ENCODE measurements at places on chromosomes 4 and X.

DNA sequence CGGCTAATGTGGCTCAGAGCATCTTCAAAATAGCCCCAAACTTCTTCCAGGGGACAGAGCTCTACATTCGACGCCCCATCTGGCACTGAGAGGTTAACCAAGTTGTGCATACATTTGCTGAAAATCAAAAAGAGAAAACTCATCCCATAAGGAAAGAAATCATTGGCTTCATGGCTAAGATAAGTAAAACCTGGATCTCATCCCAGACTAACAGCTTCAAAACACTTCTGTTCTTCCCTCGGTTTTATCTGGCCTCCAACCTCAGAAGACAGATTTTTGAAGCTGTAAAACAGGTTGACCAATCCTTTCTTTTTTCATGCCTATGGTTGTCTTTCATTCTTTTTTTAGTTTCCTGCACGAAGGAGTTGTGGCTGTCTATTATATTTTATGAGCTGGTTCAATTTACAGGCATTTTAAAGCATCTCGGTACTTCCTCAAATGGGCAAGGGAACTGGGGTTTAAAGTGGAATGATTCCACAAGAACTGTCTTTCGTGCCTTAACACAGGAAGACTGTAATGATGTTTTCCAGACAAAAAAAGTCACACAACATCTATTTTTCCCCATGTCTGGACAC, 107.6 kb downstream of the DLG3 start:
- no peak for DNase-seq

DNA sequence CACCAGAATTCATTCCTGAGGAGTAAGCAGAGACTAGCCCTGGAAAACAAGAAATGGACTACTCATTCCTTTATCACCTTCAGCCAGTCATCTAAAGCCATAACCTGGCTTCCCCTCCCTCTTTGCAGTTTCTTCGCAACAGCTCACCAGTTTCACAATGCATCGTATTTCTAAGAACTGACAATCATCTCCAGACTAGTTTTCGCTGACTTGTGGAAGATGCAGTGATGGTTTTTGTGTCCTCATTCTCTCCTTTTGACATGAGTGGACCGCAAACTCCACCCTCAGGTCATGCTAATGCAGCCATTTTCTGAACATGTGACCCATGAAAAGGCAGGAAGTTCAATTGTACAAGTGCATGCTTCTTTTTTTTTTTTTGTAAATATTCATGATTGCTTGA, 1203.5 kb downstream of the PCDH7 start:
- no peak for DNase-seq

GRCh38 chr4:15668566-15669435, 12.8 kb upstream of the FAM200B start:
- no peak for DNase-seq

DNA sequence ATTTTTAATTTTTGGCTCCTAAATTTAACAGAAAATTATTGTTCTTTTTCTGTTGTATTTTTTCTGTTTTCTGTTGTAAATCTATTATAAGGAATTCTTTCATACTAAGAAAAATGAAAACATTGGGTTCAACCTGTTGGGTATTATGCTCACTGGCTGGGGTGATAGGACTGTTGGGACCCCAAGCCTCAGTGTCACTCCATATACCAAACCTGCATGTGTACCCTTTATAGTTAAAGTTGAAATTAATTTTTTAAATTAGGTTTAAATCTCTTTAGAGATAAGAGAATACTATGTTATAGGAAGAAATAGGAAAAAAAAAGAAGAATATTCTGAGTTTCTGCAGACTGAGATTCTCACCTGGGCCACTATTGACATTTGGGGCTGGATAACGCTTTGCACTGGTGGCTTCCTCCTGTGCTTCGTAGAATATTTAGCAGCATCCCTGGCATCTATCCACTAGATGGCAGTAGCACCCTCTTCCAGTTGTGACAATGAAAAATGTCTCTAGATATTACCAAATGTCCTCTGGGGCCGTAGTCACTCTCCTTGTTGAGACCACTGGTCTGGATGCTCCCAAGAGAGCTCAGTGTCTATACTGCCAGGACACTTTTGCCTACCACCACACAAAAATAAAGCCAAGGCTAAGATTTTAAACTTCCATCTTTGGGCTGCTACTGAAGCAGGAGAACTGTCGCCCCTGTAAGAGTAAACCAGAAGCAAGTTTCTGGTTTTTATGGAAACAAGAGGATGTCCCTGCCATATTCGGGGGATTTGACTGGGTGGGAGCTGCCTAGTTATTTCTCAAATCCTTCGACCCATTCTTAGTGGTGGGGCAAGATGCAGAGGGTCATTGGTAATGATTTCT, 22.4 kb upstream of the CLTRN start:
- peak; percentile 71 for DNase-seq

DNA sequence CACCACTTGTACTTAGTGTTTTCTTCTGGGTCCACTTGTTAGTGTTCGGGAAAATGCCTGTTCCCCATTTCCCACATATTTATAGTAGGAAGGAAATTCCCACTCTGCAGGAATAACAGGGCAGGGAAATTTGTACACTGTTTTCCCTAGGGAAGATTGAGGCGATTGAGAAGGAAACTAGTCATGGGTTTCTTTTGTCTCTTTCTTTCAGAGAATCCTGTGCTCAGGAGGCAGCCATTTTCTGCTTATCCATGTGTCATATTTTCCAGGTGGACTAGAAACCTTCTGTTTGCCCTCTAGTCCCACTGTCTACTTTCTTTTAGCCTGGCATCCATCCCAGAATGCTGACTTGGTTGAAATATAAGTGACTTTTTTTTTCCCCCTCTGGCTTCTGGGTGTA, 299.1 kb upstream of the ANKRD50 start:
- no peak for DNase-seq

DNA sequence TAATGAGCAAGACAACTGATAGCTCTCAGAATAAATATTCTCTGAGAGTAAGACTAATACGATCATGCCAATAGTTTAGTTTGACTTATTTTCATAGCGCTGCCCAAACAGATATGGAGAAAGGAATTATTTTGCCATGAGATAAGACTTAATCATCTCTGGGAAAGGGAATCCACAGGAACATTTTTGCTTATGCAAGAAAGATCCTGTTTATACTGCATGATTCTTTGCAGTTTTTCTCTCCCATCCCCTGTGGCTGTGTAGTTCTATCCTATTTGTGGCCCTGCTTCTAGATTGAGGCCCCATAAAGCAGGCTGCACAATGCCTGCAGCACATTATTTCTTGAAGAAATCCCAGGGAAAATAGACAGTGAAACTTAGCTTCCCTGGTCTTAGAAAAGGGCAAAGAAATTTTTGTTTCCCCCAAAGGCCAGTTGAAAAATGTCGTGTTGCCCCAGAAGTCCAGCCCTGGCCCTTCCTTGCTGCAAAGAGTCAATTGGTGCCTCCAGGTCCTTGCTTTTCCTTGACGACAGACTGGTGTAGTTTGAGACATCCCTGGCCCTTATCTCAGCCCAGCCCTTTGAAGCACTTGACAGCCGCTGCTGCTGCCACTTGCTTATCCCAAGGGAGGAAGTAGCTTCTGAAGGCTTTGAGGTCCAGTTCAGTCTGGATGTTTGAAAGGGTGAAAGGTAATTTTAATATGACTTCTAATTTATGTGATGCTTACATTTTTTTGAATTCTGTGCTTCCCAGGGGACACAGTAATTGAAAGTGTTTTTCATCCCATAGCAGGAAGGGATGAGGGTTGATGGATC, 45.0 kb upstream of the SH3RF1 start:
- no peak for DNase-seq

GRCh38 chr4:174592985-174593335, 70.7 kb upstream of the HPGD start:
- DNase-seq: no peak

GRCh38 chr4:1901127-1901526, 29.9 kb downstream of the NSD2 start:
- DNase-seq: no peak

DNA sequence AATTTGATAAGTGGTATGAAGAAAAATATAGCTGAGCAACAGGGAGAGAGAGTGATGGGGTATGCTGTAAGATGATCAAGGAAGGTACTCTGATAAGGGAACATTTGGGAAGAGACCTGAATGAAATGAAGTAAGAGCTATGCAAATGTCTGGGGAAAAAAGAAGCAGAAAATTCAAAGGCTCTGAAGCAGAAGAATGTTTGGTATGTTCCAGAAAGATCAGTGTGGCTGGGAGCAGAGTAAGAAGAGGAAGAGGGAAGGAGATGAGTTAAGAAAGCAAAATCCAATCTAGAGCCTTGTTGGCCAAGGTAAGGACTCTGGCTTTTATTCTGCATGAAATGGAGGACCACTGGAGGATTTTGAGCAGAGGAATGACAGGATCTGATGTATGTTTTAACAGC, 90.0 kb downstream of the AWAT2 start:
- DNase-seq: no peak

DNA sequence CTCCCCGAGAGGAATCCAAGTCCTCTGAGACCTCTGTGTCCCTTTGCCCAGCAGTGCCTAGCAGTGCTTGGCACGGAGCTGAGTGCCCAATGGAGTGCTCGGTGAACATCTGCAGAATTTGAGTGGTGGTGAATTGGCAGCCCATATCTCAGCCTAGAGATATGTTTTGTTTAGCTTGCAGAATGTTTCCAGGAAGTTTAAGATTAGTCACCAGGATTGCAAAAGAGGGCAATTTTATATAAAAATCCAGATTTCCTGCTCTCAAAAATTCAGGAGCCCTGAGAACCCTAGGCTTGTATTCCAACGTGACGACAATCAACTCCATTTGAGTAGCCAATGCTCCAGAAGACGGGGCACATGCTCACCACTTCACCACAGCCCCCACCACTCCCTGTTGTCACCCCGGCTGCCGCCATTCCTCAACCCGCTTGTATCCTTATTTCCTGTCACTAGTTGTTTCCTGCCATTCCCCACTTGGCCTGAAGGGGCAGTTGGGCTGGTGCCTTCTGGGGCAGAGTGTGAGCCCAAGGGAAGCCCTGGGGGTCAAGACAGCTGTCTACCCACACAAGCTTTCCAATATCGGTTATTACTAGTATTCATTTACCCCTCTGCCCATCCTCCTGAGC, 116.9 kb downstream of the EFNB1 start:
- no peak for DNase-seq

- DNase-seq: no peak
Measured at GRCh38 chr4:108492816-108493595, 127.4 kb upstream of the RPL34 start.

DNA sequence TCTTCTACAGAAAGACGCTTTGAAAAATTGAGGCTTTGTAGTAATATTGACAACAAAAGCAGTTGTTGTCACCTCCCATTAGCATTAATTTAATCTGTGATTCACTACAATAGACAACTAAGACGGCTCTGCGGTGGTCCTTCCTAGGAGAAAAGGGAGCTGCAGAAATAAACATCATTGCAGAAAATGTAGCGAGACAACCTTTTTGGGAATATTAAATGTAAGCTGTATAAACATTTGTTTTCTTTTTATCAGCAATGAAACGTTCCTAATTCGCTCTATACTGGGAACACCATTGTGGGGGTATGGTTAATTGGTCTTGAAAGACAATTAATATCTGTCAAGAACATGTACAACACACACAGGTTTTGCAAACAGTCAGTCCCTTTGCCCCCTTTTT, 583.3 kb upstream of the TENM3 start:
- DNase-seq: no peak

DNA sequence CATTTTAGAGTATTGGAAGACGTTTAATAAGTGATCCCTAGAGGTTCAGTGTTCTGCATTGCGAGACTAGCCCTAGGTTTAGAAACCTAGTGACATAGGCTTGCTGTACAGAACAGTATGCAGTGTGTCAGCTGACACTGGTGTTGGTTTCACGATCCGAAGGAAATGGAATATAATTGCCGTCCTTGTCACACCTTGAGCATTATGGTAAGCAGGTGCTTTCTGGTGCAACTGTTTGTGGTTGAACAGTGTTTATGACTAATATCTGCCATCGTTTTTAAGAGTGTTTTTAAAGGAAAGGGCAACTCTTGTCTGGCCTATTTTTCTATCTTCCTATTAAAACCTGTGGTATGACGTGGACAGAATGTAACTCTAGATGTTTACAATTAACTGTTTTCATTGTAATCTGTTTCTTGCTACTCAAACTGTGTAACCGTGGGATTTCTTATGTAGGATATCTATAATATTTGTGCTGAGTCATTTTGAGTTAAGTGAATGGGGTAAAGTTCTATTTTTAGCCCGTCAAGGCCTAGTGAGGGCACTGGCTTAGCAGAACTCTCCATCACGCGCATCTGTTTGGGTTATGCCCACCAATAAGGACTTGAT, 53.8 kb upstream of the TBC1D14 start:
- no peak for DNase-seq

DNA sequence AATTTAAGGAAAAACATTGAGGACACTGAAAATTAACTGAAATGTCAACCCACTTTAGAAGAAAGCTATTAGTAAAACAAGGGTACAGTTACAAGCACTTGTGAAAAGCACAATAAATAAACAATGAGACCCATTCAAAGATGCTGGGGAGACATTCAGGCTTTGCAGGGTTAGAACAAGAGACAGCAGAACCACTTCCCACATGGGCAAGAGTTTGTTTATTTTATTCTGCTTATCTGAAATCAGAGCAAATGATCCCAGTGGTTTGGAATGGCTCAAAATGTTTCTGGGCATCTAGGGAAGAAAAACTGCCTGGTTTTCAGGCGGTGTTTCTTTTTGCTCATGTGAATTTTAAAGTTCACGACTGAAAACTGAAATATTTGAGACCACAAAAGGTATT, 42.4 kb downstream of the PPP3CA start:
- DNase-seq: peak; percentile 41

- DNase-seq: no peak
Measured at GRCh38 chr4:76267811-76268210, 16.3 kb downstream of the FAM47E start.

- DNase-seq: no peak
Measured at GRCh38 chrX:23118890-23119527, 119.2 kb downstream of the DDX53 start.

- DNase-seq: no peak
Measured at GRCh38 chrX:115177932-115178331, 11.3 kb upstream of the RBMXL3 start.

DNA sequence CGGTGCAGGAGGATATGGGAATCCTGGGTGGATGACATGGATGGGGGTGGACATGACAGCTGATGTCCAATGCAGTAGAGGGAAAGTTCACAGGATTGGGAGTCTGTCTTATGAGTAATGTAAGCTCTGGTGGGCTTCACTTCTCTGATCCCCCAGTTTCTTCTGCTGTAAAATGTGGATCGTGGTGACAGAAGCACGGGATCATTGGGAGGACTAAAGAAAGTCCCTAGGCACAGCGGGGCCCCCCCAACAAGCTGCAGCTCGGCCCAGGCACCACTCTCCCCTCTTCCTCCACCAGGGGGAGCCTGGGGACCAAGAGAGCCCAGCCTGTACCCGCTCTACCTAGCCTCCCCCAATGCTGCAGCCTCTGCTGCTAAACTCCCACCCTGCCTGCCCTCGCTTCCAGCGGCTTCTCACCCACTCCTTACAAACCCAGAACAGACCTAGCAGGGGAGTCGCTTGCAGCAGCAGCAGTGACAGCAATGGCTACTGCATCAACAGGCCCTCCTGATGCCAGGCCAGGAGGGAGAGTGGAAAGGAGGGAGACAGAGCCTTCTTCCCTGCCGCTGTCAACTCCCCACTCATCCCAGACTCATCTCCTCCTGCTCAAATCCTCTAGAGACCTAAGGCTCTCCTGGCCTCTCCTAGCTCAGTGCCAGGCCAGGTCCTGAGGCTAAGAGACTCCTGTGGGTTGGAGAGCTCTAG, 36.1 kb upstream of the IQSEC2 start:
- peak; percentile 63 for DNase-seq
